ENCODE measurements at places on chromosomes 2 and 18.

- DNase-seq: no peak
These were observed 48.7 kb downstream of the LYPD1 start for GRCh38 chr2:132621131-132621875.

- DNase-seq: no peak
These were observed 383.4 kb downstream of the CBLN2 start for GRCh38 chr18:72160510-72161445.

- DNase-seq: no peak
These were observed 141.3 kb upstream of the IL1R2 start for GRCh38 chr2:101850450-101850849.

- no peak for DNase-seq
These were observed 638 bp upstream of the LPIN1 start for GRCh38 chr2:11745613-11746375.

GRCh38 chr2:128787616-128788015 lies 468.9 kb upstream of the HS6ST1 start:
- no peak for DNase-seq

GRCh38 chr2:173404841-173405750 lies 50.4 kb downstream of the CDCA7 start:
- no peak for DNase-seq
